ENCODE measurements at places on chromosomes 3 and 15.

- DNase-seq = no peak
These were observed 38.7 kb upstream of the DNAAF4 start for GRCh38 chr15:55546718-55547117.

DNA sequence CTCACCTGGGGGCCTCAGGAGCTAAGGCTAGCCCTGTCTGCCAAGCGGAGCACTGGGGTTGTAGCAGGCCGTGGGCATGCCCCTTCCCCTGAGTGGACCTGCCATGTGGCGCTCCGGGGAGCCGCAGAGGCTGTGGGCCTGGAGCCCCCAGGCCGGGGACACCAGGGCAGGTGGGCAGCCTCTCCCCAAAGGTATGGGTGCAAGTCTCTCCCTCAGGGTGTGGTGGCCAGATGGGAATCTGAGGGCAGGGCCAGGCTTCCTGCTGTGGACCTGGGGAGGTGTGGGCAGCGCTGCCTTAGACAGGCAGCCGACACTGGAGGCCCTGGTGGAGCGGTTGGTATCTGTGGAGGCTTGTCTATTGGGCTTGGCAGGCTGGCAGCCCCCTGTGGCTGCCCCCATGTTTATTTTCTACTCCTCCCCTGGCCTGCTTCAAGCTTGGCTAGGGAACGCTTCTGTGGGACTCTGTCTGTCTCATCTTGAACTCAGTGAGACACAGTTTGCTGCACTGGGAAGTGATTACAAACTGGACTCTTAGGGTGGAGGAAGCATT, 5.9 kb downstream of the ACVR2B start:
- no peak for DNase-seq

GRCh38 chr3:52783211-52783555, 5.8 kb downstream of the ITIH1 start:
- DNase-seq = no peak

GRCh38 chr15:79408041-79408440, 24.1 kb upstream of the MINAR1 start:
- DNase-seq = no peak

DNA sequence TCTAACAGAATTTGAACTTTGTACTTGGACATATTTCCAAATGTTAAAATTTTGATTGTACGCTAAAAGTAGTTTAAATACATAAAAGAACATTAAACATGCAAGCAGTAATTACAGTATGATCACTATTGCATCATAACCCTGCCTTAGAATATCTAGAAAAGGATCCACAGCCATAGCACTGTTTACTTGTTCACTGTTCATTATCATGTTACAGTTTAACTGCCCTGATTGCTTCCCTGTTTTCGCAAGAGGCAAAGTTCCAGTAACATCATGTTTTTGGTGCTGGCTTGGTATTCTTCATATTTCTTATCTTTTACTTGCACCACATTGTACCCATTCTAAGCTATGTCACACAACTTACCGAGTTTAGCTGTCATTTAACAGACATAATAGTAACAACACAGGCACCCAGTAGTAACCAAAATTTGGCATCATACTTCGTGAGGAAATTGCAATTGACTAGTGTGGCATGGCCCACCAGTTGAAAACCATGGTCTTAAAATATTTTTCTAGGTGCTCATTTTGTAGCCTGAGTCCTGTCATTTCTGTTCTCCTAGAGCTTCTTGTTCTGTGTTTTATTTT, 13.3 kb upstream of the TMEM87A start:
- no peak for DNase-seq

DNA sequence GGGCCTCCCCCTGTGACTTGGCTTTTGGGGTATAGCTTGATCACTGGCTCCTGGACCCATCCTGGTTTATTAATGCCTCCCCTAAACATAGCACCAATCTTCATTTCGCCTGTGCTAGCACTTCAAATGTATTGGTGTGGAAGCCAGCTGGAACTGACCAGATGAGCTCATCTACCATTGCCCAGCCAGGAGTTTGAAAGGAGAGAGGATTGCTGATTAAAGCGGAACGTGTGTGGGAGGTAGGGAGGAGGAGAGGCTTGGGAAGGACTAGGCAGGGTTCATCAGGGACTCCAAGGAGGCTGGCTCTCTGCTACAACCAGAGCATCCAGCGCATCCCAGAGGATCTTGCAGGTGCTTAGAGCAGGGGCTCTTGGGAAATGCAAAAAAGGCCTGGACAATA, 34.4 kb upstream of the TLE3 start:
- no peak for DNase-seq

Data from stromal cell of bone marrow (primary cell).